GM12864 (cell line): ENCODE measurements at places on chromosomes 11 and 22.

DNA sequence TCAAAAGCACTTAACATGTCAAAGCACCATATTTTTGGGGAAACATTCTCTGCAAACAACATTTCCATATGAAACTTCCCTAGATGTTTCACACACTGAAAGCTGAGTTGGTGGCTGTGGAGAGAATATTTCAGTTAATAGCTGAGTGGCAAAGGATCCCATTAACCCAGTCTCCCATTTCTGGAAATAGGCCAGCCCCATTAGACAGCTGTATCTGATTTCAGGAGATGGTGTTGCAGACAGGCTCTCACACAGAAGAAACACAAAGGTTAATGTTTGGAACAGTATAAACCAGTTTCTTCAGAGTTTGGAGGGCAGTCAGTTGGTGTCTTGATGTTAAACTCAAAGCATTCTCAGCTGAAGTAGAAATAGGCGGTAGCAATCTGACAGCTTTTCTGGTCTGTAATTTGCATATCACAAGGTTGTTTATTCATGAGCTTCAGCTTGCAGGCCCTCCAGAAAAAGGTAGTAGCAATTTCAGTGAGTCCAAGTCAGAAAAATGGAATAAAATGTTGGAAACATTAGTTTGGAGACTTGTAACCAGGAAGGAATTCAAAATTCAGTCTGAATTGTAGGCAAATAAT is 15.5 kb upstream of the ZBTB44 start:
- DNase-seq, result no peak

DNA sequence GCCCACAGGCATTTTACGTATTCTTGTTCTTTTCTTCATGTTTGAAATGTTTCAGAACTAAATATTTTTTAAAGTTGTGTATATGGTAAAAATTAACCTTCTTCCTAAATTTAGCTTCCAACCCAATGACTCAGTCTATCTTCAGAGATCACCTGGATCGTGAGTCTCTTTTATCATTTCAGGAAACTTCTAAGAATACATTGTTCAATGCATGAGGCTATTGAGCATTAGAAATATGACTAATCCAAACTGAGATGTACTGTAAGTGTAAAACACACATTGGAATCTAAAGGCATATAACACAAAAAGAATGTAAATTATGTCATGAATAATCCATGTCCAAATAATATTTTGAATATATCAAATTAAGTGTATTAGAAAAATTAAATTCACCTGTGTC is 265.2 kb downstream of the LUZP2 start:
- DNase-seq, result no peak

DNA sequence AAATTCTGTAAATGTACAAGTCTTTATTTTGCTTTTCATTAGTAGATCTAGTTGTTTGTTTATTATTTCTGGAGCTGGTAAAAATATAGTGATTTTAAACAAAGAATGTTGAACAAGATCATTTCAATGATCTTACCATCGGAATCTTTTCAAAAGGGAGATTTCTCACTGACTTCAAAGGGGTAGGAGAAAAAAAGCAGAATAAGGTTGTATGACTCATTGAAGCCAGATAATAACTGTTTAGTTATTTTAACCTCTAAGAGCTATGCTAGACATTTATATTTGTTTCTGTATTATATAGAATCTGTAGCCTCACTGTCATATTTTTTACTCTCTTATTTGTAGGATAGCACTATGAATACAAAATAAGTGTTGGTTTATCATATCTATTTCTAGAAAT is 8.1 kb upstream of the PDE3B start:
- no peak for DNase-seq

GRCh38 chr22:45159652-45160462 is 3.9 kb upstream of the NUP50 start:
- no peak for DNase-seq

- no peak for DNase-seq
These were observed 151.1 kb upstream of the ISX start for GRCh38 chr22:34914846-34915245.

GRCh38 chr11:94830722-94831510 is 62.8 kb downstream of the AMOTL1 start:
- DNase-seq, result no peak

- DNase-seq, result no peak
These were observed 3.3 kb downstream of the ZC3H12C start for GRCh38 chr11:110096496-110096895.

DNA sequence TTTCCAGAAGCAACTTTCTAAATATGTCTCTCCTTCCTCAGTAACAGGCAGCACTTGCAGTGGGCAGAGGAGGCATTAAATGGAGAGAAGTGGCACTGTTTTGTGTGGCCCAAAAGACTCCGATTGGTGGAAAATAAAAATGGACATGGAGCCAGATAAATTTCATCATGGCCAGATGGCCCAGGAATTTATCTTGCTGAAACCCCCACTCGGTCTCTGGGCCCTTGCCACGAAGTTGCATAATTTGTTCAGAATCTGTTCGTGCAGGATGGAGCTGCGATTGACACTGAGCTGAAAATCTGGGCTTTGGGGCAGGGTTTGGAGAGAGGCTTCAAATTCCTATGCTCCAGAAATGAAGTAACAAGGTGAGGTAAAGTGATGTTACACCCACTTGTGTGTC is 65.5 kb downstream of the C11orf91 start:
- DNase-seq, result no peak

DNA sequence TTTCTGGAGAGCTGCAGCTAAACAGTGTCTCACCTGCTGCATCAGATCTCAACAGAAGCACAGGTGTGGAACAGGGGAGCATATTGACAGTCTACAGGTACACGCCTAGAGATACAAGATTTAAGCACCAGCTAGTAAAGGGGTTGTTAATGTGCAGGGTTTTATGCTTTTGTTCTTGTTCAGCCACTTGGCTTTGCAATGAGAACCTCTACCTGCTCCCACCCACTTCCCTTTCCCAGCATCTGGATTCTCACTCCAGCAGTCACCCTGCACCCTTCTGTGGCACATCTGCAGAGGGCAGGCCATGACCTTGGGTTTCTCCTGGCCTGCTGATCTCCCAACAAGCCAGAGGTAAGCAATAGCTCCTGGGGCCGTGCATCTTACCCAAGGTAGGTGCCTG is 446.6 kb downstream of the BUD13 start:
- DNase-seq, result no peak

- DNase-seq, result no peak
These were observed 1.7 kb upstream of the UCP3 start for GRCh38 chr11:74010306-74011300.

DNA sequence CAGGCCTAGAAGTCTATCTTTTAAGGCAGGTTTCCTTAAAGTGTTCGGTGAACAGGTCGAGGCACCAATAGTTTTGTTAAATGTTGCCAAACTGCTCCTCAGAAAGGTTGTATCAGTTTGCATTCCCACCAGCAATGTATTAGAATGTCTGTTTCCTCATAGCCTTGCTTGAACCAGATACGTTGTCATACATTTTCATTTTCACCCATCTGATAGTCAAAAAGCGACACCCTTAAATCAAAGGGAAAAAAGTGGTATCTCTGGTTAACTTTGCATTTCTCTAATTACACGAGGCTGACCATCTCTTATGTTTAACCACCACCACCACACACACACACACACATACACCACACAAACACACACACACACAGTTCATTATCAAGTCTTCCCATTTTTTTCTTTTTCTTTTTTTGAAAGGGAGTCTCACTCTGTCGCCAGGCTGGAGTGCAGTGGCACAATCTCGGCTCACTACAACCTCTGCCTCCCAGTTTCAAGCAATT is 16.3 kb downstream of the PRR14L start:
- DNase-seq, result no peak

DNA sequence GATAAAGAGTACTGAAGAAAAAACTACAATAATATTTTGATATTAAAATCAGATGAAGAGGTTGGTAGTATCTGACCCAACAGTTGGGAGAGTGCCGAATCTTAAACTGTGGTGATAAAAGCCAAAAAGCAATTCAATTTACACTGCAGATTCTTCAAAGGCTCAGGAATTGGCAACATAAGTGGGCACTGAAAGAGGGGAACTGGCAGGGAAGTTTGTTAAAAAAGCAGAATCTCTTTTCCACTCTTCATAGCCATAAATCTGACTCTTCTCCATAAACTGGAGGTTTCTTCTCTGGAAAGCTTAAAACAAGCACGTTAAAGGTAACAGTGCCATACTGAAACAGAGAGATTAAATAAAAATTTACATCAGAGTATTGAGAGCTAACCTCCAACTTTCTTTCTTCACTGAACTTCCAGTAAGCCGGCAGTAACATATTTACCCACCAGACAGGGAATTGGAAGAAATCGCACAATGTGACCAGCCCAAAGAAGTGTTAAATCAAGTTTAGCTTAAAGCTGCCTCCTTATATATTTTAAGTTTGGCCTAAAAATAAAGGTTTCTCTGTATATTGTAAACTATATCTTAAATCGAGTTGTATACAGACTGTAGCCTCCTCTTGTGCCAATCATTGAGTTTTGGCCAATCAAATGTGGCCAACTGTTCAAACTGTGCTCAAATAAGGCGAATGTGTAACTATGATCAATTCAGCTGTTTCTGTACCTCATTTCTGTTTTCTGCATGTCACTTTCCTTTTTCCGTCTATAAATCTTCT is 358.3 kb downstream of the NXPE2 start:
- DNase-seq, result no peak

DNA sequence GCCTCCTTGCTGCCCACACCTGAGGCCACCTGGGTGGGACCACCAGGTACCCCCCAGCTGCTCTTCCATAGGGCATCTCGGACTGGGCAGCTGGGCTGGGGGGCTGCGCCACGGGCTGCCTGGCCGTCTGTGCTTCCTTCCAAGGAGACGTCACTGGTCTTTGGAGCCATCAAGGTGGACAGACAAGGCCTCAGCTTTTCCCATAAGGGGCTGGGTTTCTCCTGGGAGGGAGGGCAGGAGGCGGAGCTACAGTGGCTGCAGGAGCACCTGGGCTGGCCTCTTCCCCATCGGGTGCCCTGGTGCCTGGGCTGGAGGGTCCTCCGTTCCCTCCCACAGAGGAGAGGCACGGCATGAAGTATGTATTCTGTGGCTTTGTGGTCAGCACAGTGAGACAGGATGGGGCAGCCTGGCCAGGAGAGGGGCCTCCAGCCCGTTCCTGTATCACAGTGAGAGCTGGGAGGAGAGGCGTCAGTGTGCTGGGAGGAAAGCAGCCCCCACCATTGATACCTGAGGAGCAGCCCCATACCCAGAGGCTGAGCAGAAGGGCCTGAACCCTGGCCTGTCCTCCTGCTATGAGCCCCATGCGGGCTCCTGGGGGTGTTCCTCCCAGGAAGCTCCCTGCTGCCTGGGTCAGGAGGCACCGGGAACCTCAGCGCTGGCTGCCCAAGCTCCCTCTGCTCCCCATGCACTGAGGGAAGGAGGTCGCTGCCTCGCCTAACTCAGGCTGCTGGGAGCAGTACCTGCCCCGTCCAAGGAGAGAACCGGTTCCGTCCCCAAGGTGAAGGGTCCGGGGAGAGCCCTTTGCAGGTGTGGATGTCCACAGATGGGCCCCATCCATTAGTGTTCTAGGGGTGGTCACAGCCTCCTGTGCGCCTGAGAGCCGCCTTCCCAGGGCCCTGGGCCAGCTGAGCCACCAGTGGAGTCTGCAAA is 1075.0 kb downstream of the BRD1 start:
- DNase-seq, result no peak

DNA sequence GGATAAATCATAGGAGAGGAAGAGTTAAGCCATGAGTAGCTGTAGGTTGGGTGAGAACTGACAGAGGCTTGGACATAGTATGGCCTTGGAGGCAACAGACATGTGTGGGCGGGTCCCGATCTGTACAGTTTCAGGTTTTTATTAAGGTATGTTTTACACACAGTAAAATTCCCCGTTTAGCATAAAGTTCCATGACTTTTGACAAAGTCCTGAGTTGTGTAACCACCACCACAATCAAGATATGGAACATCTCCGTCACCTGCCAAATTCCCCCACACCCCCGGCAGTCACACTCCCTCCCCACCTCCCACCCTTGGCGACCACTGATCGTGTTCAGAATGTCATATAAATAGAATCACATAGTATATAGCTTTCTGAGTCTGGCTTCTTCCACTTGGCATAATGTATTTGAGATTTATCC is 68.1 kb downstream of the GRIK4 start:
- DNase-seq, result peak; percentile 31

- DNase-seq, result no peak
These were observed 74.0 kb upstream of the ATXN10 start for GRCh38 chr22:45597460-45598192.

DNA sequence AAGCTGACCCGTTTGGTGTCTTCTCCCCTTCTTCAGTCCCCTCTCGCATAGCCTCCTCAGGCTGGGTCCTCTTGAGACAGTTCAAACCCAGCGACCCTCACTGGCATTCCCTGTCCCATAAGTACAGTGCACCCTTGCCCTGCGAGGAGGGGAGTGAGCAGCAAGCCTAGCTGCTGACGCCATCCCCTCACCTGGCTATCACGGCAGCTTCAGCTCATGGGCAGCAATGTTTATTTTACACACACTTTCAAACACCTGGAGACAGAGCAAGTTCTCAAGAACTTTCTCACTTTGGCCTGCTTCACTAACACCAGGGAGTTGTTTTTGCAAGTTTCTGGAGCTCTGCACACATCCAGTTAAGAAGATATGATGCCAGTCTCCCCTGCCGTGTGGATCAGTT is 189.6 kb upstream of the E2F8 start:
- DNase-seq, result no peak

GRCh38 chr11:108398439-108398838 is 68.9 kb downstream of the C11orf65 start:
- no peak for DNase-seq

DNA sequence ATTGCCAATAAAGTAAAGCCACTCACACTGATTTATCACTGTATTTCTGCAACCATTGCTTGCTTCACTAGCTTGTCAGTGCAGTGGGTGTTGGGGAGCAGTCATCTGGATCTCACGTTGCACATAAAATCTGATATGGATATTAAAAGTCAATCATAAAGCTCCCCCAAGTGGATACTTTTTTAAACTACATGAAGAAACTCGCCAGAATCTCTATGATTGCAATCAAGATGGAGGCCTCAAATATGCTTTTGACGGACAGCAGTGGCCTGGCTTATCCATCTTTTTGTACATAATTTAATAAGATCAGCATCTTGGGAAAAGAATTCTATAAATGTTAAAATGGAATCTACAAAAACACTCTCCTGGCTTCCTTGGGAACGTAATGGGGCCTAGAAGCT is 137.7 kb downstream of the WT1 start:
- no peak for DNase-seq

GRCh38 chr11:9710852-9711251 is 47.0 kb downstream of the SWAP70 start:
- DNase-seq, result no peak

DNA sequence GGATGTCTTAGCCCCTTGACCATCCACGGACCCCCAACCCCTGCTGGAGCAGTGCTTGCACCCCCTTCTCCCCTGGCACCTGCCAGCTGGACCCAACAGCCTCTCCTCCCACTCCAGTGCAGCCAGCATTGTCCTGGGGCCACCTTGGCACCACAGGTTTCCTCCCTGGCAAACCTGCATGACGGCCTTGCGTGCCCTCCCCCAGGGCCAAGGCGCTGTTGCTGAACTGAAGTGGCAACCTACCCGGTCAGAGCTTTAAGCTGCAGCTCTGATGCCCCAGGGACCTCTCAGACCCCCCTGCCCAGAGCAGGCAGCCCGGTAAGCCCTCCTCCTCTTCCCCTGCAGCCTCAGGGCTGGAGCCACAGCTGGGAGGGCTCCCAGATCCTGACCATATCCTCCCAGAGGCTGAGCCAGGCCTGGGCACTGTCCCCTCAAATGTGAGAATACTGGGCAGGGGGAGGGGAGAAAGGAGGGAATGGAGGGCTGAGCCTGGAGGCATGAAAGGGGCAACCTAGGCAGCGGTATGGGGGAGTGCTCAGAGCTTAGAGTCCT is 1.8 kb upstream of the LRRC75B start:
- no peak for DNase-seq

- DNase-seq, result no peak
These were observed 3.7 kb downstream of the RPL27A start for GRCh38 chr11:8686325-8686724.
